ENCODE measurements at places on chromosomes 1 and 21. TPM values are rescaled to one million over a fixed set of nuclear protein-coding genes. Genes with fewer than 3 reads are reported as not detected.

RNASEL gene
- total RNA-seq: 35.4 TPM

DNA sequence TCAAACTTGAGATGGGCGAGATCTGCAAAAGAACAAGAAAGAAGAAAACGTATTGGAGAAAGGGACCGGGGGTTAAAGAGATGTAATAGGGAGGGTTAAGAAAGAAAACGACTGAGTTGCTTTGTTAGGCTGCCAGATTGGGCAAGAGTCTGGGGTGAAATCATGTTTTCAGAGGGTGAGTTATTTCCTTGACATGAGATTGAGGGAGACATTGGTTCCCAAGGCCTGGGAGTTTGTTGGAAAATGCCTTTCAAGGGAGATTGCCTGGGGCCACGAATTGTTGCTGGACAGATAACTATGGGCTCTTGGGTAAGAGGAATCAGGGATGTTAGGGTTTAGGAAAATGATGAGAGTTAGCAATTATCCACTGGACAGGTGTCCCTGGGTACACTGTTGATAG, 776 bp upstream of the CADM3 start:
- H3K27me3 ChIP-seq: peaks cover 11% of the 10 kb centered on the region
- no peak overlapping the region for H3K27ac ChIP-seq
- H3K4me1 ChIP-seq: no peaks in the 10 kb centered on the region
- no peak for DNase-seq
- no peak overlapping the region for H3K4me3 ChIP-seq

DNA sequence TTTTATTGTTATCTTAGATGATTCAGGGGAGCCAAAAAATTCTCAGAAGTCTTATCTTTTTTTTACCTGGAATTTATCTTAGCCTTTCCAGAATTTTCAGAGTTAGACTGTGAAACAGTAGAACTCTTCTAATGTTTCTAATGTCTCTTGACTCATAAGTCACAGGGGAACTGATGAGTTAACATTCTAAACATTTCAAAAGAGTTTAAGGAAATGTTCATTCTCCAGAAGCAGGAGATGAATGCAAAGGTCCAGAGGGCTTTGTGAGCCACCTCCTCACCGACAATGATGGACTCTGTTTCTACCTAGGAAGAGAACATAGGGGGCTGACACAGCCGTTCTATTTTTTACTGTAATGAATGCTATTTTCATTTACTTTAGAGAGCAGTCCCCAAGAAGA, 157.5 kb downstream of the BRINP2 start:
- no peak for DNase-seq
- H3K36me3 ChIP-seq: no peaks in the 10 kb centered on the region
- no peaks in the 10 kb centered on the region for H3K4me1 ChIP-seq
- no peak overlapping the region for H3K27ac ChIP-seq
- H3K4me3 ChIP-seq: no peak overlapping the region
- H3K27me3 ChIP-seq: no peaks in the 10 kb centered on the region

DNA sequence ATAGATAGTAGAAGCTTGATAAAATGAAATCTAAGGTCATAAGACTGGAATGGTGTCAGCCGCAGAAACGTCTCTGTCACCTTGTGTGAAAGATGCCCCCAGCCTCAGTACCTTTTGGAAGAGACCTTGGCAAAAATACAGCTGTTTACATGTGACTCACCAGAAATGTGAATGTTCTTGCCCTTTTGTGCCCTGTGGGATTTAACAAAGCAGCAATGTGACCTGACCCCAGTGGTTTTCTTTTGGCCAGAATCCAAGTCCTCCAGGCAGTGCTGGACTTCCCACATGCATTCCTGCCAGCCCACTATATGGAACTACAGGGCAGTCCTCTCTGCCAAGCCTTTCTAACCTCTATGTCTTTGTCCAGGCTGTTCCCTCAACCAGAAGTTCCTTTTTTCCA, 27.2 kb upstream of the LRRC8C start:
- no peaks in the 10 kb centered on the region for H3K36me3 ChIP-seq
- no peaks in the 10 kb centered on the region for H3K27me3 ChIP-seq
- H3K4me3 ChIP-seq: peak overlapping the region; percentile 0
- no peak for DNase-seq
- peaks cover 95% of the 10 kb centered on the region for H3K4me1 ChIP-seq

GRCh38 chr1:176193023-176193422, 14.1 kb downstream of the COP1 start:
- no peak overlapping the region for H3K27ac ChIP-seq
- peaks cover 48% of the 10 kb centered on the region for H3K4me1 ChIP-seq
- H3K36me3 ChIP-seq: no peaks in the 10 kb centered on the region
- DNase-seq: no peak
- H3K4me3 ChIP-seq: no peak overlapping the region
